ENCODE measurements at places on chromosomes 1 and 21.

GRCh38 chr1:179509384-179509783, 66.4 kb downstream of the NPHS2 start:
- DNase-seq, result no peak

DNA sequence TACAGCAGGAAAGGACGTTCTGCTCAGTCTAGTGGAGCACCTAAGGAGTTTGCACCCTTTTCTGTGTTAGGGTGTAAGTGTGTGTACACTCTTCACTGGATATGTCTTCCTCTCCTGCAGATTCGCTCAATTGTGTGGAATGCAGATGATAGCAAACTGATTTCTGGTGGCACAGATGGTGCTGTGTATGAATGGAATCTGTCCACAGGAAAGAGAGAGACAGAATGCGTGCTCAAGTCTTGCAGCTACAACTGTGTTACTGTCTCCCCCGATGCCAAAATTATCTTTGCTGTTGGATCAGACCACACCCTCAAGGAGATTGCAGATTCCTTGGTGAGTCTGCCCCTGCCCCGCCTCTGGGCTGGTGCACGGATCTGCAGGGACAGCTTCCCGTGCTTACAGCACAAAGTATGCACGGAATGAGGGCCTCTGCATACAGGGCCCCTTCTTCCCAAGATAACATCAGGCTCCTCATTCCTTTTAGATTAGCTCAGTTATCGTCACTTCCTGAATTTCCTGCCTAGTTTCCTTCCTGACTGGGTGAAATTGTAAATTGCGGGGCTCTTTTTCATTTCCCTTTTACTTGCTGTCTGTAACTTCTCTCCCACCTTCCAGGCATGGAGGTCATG, 34.6 kb downstream of the CFAP57 start:
- peak; percentile 91 for DNase-seq

GRCh38 chr1:68906431-68906830, 409.5 kb upstream of the DEPDC1 start:
- no peak for DNase-seq

GRCh38 chr1:1782399-1783221, 4.3 kb upstream of the NADK start:
- peak; percentile 57 for DNase-seq

DNA sequence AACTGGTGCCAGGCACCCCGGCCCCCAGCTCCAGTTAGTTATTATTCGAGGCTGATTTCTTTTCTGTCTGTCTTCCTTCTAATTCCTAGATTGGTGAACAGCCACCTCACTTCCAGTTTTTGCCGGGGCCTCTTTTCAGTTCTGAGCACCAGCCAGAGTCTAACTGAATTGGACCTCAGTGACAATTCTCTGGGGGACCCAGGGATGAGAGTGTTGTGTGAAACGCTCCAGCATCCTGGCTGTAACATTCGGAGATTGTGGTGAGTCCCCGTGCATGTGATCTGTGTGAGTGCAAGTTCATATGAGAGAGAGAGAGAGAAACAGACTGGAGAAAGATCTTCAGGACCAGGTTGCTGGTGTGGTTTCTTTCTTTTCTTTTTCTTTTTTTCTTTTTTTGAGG, 13.5 kb downstream of the NLRP3 start:
- no peak for DNase-seq

- DNase-seq, result no peak
Observed at GRCh38 chr1:54764922-54765561, 719 bp upstream of the PARS2 start.

GRCh38 chr1:156062189-156062588, 1.2 kb downstream of the RAB25 start:
- no peak for DNase-seq

DNA sequence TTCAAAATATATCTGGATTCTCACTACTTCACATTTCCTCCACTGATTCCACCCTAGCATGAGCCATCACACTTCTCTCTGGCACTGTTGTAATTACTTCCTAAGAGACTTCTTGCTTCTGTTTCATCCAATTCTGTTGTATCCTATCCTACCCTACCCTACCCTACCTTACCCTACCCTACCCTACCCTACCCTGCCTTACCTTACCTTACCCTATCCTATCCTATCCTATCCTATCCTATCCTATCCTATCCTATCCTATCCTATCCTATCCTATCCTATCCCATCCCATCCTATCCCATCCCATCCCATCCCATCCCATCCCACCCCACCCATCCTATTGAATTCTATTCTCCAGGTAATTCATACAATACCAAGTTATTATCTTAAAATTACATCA, 29.7 kb downstream of the KCNA2 start:
- no peak for DNase-seq

DNA sequence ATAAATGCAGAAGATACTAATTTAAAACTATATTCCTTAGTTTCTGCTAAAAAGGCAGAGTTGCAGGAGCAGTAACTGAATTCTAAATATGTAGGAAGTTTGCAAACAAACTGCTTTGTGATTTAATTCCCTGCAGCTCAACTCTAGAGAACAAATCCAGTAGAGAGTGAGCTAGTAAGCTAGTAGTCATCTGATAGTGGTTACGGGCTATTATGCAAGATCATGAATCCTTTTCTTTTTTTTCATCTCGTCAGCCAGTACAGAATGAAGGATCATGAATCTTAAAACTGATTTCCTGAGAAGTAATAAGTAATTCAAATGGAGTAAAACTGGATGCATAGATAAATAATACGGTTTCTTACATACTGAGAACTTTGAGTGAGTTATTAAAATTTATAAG, 3.3 kb downstream of the DPH5 start:
- DNase-seq, result peak; percentile 36

DNA sequence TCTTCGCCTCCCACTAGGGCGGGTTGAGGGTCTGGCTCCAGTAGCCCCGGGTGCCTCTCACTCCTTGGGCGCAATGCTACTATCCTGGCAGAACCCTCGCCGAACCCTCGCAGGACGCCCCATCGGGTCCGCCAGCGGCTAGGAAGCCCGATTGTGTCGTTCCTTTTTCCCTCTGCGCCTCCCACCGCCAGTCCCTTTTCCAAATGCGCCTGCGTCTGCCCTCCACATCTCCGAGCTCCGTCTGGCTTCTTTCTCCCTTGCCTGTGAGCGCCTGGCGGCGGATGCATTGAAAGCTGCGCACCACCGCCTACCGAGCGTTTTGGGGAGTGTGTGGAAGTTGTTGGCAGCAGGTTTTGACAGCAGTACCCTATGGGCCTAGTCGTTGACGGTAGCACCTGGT, 1.0 kb upstream of the DIRAS3 start:
- peak; percentile 83 for DNase-seq

DNA sequence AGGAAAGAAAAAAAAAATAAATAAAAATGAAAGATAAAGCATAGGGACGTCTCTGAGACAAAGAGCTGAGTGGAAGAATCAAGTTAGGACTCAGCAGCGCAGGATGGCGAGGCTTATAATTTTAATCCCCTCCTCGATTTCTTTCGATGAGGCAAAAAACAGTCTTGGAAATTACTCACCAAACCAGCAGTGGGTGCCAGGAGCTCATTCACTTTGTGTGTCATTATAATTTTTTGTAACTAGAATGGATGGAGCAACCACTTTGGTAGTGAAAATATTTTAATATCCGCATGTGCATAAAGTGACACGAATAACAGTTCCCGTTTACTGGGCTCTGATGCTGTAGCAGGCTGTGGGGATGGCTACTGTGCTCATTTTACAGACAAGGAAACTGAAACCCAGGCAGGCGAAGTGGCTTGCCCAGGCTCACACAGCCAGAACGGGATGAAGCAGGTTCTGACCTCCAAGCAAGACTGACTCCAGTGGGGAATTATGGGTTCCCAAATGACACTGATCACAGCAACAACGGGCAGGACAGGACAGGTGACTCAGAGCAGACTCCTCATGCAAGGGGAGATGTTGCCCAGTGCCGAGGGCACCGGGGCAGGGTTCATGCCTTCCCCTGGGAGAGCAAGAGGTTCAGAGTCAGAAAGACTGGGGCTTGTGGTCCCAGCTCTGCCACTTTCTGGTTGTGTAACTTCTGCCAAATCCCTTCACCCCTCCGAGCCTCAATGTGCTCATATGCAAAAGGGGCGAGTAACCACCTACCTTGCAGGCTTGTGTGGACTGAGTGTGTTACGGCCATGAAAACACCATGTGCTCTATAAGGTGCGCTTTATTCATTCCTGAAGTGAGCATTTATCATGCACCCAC, 63.6 kb downstream of the RUNX3 start:
- no peak for DNase-seq

DNA sequence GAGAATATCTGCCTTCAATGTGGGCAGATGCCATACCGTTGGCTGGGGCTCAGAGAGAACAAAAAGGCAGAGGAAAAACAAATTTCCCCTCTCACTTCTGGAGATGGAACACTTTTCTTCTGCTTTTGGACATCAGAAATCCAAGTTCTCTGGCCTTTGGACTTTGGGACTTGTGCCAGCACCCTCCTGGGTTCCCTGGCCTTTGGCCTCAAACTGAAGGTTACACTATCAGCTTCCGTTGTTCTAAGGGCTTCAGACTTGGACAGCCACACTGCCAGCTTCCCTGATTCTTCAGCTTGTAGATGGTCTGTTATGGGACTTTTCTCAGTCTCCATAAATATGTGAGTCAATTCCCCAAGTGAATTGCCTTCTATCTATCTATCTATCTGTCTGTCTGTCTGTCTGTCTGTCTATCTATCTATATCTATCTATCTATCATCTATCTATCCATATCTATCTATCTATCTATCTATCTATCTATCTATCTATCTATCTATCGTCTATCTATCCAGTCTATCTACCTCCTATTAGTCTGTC, 778.1 kb upstream of the TMPRSS15 start:
- DNase-seq, result no peak

DNA sequence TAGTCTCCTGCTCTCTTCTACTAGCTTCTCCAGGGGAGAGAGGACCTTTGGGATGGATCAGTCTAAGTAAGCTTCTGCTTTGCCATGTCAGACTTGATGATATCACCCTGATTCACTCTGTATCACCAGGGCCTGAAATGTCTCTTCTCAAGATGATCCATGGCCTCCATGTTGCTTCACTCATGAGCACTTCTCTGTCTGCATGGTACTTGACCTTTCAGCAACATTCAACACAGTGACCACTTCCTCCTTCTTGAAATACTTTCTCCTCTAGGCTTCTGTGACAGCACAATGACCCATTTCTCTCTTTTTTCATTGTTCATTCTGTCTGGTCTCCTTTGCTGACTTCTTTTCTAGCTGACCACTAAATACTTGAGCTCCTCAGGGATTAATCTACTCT, 35.3 kb upstream of the NGF start:
- DNase-seq, result peak; percentile 43

- DNase-seq, result no peak
Observed at GRCh38 chr1:53551428-53551995, 92.3 kb downstream of the DMRTB1 start.

GRCh38 chr1:98500324-98500723, 161.2 kb upstream of the SNX7 start:
- DNase-seq, result no peak

GRCh38 chr1:95386371-95386770, 152.4 kb downstream of the RWDD3 start:
- no peak for DNase-seq

DNA sequence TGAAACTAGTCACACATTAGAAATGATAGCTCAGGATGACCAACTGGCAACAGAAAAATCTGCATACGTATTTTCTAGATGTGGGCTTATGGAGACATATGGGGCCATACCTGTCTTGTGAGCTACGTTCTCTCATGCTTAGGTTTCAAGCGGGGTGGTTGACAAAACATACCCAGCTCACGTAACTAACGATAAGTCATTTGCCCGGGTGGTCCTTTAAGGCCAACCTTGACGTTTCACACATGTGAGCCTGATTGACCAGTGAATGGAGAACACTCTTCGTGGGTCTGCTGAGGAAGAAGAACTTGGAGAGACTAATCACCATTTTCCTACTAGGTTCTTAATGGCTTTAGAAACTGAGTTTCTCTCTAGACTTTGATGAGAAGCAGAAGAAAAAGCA, 13.5 kb upstream of the RCSD1 start:
- DNase-seq, result no peak

DNA sequence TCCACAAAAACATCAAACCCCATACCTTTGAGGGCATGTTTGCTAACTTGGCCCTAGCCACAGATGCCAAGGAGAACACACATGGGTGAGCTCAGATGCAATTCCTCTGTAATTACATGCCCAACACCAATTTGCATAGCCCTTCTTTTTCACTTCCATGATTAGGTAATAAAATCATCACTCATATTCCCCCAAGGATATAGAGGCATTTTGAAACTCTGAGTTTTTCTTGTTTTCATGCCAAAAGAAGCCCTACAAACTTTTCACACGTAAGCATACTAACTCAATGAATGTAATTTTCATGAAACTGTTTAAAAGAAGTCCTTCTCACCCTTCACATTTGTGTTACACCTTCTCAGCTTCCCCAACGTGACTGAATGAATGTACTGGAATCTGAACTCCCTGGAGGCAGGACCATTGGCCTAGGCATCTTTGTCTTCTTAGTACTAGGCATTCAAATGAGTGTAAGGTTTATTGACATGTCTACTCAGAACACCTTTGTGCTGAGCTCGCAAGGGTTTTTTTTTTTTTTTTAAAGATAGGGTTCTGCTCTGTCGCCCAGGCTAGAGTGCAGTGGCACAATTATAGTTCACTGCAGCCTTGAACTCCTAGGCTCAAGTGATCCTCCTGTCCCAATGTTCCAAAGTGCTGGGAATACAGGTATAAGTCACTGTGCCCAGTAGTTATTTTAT, 31.0 kb downstream of the FBXO42 start:
- peak; percentile 16 for DNase-seq

DNA sequence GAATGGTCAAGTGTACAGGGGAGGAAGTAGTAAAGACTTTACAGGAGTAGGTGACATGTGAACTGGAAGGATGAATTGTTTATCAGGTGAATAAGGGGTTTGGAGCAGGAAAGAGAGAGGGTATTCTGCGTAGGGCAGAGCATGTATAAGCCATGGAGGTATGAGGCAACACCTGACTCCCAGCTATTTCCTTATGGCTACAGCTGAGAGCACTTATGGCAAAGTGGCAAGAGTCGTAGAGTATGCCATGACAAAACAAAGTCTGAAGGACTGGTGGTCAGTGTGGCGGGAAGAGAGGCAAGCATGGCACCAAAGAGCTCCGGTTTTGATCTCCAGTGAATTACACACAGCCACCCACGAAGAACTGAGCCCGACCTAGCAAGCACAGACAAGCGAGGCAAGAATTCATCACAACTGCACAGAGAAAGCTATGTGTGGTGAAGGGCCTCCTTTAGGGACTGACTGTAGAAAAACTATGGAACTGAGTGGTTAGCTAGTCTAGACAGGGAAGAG, 9.0 kb upstream of the ELOVL1 start:
- DNase-seq, result no peak

DNA sequence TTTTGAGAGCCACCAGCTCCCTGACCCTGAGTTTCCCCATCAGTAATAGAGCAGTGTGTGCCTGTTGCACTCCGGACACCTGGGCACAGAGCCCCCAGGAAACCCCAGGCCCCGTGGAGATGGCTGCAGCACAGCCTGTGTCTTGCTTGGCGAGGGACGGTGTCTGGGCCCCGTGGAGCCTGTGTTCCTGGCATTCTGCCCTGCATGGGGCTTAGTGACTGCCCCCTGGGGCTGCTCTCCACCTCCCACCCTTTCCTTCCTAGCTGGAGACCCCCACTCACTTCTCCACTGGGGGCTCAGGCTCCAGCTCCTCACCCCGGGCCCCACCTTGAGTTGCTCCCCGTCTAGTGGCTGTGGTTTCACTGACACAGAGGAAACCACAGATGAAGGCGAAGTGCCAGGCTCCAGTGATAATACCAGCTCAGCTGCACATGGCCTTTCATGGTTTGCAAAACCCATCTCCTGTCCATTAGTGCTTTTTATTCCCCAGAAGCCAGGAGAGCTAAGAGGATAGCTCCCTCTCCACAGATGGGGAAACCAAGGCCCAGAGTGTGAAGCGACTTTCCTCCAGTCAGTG, 39.4 kb downstream of the DMRTB1 start:
- peak; percentile 73 for DNase-seq

Data from astrocyte of the hippocampus (primary cell).